ENCODE measurements at places on chromosomes 13 and 19.

DNA sequence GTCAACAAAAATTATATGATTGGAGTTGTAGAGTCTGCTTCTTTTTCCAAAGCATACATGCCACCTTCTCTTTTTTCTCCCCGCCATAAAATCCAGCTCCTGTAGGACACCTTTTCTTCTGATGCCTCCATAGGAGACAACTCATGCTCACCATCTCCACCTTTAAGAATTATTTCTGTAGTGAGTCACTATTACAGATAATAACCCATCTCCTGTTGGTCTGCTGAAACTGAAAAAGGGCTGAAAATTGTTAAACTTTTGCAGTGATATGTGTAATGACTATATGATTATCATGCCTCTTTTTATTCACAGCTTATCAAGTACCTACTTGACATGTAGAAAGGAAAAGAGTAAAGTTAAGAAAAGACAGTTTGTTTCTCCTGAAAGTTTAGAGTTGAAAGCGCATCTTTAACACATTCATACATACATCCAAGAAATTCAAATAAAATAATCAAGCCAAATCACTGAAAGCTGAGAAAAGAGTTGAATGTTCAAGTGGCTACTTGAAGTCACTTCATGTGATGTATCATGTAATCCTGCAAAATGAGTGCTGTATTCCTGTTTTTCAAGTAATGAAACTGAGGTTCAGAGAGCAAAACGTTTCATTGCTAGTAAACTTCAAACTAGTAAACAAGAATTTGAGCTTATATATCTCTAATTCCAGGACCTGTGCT lies 35.5 kb upstream of the LPAR6 start:
- DNase-seq = no peak

GRCh38 chr19:53960886-53961285 lies 1.9 kb upstream of the CACNG8 start:
- DNase-seq = no peak

GRCh38 chr13:21889651-21890050 lies 218.8 kb downstream of the FGF9 start:
- no peak for DNase-seq

GRCh38 chr19:18461471-18461870 lies 23.5 kb upstream of the ISYNA1 start:
- no peak for DNase-seq

GRCh38 chr19:46915386-46915785 lies 54.6 kb downstream of the ARHGAP35 start:
- no peak for DNase-seq
